ENCODE measurements at places on chromosomes 2 and 18.

- no peak for DNase-seq
These were observed 36.1 kb downstream of the MARCO start for GRCh38 chr2:118978064-118978463.

DNA sequence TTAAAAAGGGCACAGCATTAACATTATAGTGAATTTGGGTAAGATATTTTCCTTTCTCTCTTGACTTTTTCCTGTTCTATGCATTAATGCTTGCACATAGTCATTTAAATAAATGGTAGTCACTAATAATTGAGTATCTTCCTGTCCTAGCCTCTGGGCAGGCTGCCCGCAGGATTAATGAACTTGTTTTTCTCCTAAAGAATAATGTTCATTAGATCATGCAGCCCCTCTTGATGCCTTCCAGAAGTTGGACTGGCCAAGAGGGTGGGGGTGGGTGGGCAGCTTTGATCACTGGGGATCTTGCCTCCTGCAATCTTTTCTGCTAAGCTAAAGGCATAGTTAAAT is 514.5 kb upstream of the CDH2 start:
- DNase-seq: no peak

DNA sequence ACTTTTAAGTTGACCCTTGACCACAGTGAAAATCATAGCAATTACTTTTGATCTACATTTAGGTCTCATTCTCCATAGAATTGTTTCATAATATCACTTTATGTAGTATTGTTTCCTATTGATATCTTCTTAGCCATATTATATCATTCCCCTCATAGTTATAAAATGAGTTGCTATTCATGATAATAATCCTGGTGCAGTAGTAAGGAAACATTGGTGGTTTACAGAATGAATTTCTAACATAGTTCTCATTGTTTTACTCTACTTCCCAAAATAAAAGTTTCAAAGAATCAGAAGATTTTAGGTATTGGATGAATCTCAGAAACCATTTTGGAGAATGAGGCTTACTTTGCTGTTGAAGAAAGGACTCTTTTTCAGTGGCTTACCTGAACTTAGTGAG is 246.0 kb downstream of the PARD3B start:
- DNase-seq: no peak

- no peak for DNase-seq
These were observed 8.4 kb downstream of the HOXD8 start for GRCh38 chr2:176137906-176138305.

DNA sequence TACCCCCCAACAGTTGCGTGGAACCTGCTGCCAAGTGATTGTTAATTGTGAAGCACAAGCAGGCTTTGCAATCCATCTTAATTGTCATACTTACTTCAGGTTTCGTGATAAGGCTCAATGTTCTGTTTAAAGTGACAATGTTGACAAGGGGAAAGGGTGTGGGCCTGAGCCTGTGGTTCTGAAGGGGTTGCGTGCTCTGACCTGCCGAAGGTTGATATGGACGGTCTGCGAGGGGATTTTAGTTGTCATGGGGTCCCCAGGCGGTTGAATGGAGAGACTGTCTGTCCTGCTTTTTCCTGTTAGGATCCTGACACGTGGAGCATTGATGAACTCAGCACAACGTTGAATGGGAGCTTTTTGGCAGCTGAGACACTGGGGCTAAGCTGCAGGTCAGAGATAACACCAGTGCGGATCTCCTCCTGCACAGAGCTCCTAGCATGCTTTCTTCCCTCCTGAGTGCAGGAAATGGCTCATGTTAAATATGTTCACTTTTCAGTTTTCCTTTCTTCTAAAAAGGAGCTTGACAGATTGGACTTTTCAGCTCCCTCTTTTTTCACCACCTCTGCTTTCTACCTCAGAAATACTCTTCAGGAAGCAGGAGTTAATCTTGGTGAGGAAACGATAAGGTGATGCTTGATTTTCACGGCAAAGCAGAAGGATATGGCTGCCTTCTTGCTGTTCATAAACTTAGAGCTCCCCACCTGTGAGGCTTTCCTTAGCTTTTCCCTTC is 62.9 kb upstream of the ZEB2 start:
- no peak for DNase-seq

GRCh38 chr2:144971786-144972335 is 451.9 kb upstream of the ZEB2 start:
- no peak for DNase-seq

- DNase-seq: no peak
These were observed 128.8 kb downstream of the ZNF521 start for GRCh38 chr18:25223211-25223610.

All from GM10248 (cell line).